ENCODE measurements at places on chromosomes 2 and 18.

GRCh38 chr2:38653715-38654527 lies 12.0 kb upstream of the GALM start:
- no peak for DNase-seq

- no peak for DNase-seq
Observed at GRCh38 chr2:136230464-136230863, 112.5 kb upstream of the CXCR4 start.

GRCh38 chr2:233794128-233794658 lies 16.1 kb downstream of the MROH2A start:
- DNase-seq = no peak

- no peak for DNase-seq
Observed at GRCh38 chr18:21327101-21327500, 85.1 kb downstream of the GREB1L start.

DNA sequence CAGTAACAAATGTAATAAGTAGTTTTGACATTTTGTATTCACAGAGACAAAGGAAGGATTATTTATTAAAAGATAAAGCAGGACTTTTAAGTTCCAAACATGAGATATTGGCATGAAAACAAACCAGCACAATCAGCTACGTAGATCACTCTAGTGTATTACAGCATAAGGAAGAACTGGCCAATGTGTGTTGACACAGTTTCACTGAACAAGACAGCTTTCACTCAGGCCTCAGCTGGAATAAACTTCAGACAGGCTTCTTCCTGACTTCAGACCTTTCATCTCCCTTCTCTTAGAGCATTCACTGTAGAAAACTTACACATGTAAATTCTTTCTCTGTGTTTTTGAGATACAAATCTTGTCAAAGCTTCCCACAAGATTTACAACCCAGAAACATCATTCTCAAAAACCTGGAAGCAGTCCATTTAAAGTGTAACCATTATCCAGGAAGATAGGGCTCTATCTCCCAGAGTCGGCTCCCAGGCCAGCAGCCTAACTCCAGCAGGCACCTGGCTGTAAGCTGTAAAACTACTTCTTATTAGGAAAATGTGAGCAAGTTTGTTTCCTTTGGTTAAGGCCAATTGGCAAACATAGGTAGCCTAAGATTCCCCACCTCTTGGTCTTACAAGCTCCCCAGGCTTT lies 768.3 kb upstream of the CDH7 start:
- no peak for DNase-seq

DNA sequence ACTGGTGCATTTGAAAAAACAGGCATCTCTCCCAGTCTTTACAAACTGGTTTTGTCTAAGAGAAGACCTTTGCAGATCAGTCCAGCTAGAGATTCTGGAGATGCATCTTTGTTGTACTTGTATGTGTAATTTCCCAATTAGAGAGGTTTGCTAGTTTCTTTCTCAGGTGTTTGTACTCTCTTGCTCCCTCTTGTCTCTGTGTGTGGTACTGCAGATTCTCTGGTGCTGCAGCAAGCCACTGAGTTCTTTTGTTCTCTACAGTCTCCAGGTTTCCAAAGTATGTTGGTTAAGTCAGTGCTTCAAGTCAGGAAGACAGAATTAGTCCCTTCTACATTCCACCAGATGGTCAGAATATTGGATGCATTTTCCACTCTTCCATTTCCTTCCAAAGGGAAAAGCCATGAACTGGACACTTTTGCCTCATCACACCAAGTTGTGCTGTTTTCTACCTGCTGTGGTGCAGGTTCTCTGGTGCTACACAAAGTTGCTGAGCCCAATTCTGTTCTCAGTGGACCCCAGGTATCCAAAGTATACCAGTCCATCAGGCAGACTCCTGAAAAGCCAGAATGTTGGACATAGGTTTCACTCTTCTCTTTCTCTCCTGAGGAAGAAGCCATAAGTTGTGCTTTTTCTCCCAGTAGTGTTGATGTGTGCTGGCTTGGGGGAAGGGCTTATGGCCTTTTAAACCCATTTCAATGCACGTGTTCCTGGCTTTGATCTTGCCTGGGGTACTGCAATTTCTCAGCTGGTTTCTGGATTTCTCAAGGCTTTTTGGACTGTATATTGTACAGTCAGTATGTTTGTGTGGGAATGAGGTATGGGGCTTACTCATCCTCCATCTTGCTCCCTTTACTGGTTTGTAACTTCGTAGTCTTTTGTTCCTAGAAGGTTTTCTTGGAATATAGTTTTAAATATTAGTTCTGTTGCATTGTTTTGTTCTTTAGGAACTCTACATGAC lies 29.8 kb downstream of the EPC2 start:
- DNase-seq = no peak

DNA sequence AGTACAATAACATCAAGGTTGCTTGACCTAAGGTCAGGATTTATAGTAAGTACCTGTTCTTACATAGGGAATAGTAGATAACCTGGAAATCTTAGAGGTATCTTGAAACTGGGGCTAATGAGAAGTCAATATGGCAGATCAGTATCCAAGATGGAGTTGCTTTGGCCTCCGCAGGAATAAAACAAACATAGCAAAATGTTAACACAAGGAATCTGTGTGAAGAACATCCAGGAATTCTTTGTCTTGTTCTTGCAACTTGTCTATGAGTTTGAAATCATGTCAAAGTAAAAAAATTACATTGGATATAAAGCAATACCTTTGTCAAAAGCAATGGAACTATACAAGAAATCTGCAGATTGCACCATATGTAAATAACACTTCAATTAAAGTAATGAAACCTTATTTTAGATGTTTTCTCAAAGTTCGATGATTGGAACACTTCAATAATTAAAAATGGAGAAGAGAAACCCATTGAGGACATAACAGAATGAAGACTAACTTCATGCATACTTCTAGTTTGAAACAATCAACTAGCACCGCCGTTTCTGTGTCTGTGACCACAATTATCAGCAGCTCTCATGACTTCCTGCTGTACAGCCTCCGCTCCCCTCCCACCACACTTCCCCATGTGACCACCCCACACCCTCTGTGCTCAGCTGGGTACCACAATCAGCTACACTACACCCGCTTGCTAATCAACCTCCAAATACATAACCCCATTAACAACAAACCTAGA lies 27.6 kb downstream of the C2orf76 start:
- no peak for DNase-seq

GRCh38 chr18:11905613-11906012 lies 2.5 kb downstream of the MPPE1 start:
- no peak for DNase-seq

DNA sequence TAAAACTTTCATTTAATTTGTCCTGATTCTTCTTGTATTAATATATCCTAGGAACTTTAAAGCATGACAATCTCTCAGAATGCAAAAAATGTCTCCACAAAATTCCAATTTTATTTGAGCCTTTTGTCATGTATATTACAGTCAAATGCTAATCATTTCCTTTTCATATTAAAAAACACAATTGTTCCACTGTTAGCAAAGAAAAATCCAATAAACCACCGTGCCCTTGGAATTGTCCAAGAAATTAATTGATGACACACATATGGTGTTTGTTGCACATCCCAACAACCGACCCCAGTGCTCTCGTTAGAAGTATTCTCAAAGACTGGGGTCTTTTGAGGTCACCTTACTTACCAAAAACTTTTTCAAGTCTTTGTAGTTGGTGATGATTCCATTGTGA lies 28.1 kb downstream of the GFPT1 start:
- no peak for DNase-seq

DNA sequence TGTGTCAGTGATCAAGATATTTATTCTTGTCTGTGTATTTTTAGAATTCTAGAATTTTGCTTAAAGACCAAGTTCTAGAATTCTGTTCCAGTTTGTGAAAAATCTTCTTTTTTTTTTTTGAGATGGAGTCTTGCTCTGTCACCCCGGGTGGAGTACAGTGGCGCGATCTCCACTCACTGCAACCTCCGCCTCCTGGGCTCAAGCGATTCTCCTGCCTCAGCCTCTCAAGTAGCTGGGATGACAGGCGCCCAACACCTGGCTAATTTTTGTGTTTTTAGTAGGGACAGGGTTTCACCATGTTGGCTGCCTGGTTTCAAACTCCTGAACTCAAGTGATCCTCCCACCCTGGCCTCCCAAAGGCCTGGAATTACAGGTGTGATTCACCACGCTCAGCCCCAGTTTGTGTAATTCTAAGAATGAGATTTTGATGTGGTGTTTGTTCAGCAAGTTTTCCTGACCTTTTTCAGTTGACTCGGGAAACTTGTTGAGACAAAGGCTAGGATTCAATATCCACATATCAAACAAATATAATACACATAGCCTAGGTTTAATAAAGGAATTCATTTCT lies 3.6 kb downstream of the EIF5B start:
- DNase-seq = no peak

- DNase-seq = no peak
Observed at GRCh38 chr2:178873912-178874311, 66.7 kb upstream of the TTN start.

DNA sequence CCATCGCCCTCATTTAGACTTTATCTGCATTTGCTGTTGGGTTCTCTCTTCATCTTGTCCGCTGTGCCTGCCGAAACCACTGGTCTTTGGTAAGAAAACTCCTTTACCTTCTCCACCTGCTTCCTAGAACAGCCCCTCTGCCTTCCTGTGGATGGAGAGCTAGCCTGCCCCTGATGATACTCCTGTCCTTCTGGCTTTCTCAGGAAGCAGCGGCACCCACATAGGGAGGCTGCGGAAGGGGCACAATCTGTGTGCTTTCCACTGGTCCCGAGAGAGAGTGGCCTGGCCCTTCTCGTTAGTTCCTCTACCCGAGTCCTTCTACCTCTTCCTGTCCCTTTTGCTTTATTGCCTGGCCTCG lies 80.3 kb upstream of the RBM44 start:
- DNase-seq = no peak

DNA sequence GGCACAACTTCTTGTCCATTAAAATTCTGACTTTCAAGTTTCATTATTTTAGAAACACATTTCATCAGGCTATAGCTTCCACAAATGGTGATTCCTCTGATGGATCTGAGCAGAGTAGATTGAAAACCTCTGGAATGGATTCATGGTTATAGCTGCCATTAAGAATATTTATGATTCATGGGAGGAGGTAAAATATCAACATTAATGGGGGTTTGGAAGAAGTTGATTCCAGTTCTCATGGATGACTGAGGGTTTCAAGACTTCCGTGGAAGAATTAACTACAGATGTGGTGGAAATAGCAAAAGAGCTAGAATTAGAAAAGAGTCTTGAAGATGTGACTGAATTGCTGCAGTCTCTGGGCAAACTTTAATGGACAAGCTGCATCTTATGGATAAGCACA lies 797.4 kb downstream of the SUCLG1 start:
- no peak for DNase-seq

DNA sequence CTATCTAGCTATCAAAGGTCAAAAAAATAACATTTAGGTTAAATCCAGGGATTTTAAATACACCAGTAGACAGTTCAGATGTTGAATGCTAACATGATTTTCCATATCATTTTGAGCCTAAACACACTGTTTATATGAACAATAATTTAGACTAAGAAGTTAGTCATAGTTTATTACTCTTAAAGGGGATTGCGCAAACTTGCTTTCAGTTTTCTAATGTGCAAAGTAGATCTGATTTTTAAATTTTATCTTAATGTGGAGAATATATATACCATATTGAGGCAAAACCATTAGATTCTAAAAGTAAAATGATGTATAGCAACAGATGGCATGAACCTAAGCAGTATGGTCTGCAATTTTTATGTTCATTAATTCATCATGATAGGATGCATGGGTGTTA lies 76.6 kb downstream of the CDH7 start:
- no peak for DNase-seq

- DNase-seq = no peak
Observed at GRCh38 chr2:149720615-149721014, 133.0 kb upstream of the MMADHC start.

- no peak for DNase-seq
Observed at GRCh38 chr18:70311726-70312125, 22.9 kb downstream of the SOCS6 start.

DNA sequence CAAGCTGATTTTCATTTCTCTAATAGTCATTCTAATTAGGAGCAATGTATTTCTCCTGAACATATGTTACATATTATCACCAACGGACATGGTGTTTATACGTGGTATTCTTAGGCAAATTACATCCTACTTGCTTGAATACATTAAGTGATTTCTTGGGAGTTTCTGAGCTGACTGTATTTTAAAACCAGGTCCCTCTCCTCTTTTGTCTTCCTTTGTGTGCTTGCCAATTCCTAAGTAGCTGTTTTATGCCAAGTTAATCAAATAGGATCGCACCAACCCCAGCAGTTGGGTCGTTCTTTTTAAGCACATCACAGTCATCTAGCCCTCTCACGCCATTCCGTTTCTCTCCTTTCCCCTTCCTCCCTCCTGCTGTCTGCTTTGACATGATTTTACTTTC lies 75.4 kb upstream of the MAP2 start:
- DNase-seq = no peak

DNA sequence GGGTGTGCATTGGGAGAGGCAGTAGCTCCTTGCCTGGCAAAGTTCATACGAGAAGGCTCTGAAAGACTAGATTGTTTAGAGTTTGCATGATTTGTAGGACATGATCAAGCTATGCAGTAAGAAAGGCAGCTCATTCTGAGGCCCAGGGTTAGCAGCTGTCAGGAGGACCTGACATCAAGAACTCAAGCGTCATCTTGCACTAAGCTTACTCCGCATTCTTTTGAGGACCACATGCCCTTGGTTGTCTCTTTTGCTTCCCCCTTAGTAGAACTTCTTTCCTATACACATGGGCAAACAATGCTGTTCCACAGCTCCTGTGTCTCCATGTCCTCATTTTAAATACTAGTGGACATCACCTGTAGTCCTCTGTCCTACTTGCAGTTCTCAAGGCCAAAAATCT lies 14.0 kb downstream of the ZNF532 start:
- no peak for DNase-seq

DNA sequence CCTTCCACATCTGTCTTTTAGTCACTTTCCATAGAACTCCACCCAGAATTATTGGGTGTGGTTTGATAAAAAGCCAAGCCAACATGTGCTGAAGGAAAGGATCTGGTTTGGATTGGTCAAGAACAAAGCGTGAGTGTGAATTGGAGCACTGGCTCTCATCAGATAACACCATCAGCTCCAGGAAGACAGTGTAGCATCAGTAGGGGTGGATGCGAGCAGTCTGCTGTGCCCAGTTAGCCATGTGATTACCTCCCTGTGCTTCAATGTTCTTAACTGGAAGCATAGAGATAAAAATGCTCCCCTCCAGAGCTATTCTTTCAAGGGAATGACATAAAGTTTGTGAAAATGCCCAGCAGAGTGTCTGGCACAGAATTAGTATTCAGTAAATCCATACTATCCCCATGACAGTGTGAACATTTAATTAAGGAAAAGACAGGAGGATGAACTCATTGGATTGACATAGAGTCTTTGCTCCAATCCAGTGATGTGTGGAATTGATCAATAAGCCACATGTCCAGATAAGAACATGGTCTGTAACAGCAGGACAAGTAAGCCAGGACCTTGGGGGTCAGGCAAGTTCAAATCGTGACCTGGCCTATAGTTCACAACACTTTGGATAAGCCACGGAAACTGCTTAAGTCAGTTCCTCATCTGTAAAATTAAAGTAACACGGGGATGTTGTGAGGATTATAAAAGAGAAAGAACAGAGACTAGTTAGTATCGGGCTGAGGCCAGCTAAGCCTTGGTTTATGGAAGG lies 68.0 kb downstream of the FAM124B start:
- no peak for DNase-seq

GRCh38 chr2:113060796-113061195 lies 1.8 kb downstream of the IL36RN start:
- DNase-seq = no peak

- no peak for DNase-seq
Observed at GRCh38 chr2:217986256-217986961, 16.4 kb downstream of the TNS1 start.

GRCh38 chr2:48315896-48316194 lies 214.1 kb upstream of the STON1 start:
- no peak for DNase-seq

Data from left ventricle myocardium inferior (tissue), 1 donor.